ENCODE measurements at places on chromosomes 2 and 18.

GRCh38 chr2:176804392-176804791 is 408.2 kb upstream of the HNRNPA3 start:
- DNase-seq = no peak

DNA sequence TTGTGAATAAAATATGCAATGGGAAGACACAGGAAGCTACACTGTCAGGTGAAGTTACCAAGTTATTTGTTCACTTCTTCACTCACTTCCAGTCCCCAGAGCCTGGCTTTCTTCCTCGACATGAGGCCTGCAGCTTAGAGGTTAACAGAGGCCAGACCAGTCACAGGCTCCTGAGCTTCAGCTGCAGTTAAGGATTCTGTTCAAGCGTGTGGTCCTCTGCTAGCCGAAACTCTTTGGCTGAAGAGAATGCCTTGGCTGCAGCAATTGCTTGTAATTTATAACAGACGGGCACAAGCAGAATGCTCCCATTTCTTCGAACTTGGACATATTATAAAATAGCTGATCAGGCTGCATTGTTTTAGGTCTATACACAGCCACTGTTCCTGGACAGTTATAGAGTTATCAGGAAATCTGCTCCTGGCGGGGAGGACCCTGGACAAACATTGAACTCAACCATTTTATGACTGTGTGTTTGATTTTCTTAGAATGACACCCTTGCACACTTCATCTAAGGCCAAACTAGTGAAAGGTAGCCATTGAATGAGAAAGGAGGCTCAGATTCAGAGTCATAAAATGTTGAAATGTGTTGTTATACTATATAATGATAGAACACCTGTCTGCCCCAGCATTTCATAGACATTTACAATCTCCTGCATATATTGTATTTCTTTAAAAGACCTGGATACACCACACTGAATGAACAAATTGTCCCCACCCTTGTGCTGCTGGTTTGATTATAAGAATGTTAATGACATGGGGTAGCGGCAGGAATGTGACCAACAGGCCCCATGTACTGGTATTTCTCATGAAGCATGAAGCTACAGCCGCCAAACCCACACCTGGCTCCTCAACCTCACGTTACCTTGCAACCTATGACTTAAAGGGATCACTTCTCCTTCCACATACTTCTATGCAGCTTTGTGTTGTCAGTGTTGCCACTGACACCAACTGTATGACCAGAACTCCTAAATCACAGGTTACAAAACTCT is 153.6 kb downstream of the TDRD15 start:
- no peak for DNase-seq

DNA sequence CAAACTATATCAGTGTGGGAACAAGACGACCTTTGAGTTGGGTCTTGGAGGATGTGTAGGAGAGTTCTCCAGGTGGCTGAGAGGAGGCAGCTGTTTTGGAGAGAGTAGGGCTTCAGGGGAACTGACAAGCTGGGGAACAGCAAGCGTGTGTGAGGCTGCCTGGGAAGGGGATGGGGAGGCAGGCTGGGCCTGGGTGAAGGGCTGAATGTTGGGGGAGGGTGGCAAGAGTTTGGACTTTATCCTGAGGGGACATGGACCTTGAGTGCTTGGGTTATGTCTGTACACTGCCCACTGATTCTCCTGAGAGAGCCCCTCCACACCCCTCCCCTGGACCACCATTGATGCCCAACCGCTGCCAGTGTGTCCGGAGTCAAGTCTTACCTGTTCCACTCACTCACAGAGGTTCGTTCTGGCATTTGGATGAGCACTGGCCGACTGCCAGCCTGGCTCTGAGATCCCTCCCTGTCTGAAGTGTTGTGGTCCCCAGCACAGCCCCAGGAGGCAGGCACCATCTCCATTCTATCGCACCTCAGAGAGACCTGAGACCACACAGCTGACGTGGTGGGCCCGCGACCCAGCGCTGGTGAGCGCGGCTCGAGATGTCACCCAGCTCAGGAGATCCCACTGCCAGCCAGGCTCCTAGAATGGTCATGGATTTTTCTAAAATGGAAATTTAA is 59.5 kb downstream of the DCDC2C start:
- DNase-seq = no peak

- DNase-seq = no peak
Observed at GRCh38 chr18:22455425-22456115, 37.9 kb upstream of the CTAGE1 start.

Data from activated naive CD8-positive, alpha-beta T cell treated with anti-CD3 and anti-CD28 coated beads, Interleukin-2, amount 50 U/mL, for 24 hours (primary cell).